Stimulated activated CD8-positive, alpha-beta memory T cell treated with anti-CD3 and anti-CD28 coated beads, Interleukin-7, amount 100 ng/mL, for 1 hour (primary cell): ENCODE measurements at places on chromosomes 11 and 22.

DNA sequence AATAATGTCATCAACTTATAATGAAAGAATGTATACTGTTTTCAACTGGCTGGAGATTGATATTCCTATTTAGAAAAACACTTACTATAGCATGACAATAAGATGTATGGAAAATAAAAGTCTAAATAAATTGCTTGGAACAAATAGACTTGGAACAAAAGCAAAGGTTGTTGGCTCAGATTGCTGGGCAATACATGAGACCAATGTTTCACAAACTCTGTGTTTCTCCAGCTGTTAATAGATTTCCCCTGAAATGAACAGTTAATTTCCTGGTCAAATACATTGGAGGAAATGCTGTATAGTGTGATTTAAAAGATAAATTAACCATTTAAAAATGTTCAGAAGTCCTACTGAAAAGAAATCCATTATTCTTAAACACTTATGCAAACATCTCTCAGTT lies 40.1 kb upstream of the CTSC start:
- DNase-seq, result no peak

DNA sequence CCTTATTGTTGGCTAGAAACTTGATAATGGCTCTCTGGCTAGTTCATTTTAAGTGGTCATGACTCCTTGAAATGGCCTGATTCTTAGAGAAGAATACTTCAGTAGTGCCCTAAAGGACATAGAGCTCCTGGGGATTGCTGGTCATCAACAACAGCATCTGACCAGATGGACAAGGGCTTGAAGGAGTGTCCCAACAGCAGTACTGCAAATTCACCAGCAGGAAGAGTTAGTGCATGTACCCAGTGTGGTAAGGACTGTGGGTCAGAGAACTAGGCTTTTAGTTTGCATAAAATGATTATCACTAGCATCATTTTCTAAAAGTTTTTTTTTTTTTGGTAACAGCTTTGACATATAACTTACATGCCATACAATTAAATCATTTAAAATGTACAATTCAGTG lies 39.5 kb upstream of the CUL5 start:
- no peak for DNase-seq

- DNase-seq, result no peak
These were observed 10.6 kb downstream of the LRRC75B start for GRCh38 chr22:24582056-24582814.

GRCh38 chr11:57834852-57835251 lies 73.2 kb downstream of the CTNND1 start:
- no peak for DNase-seq

GRCh38 chr11:28058333-28058732 lies 49.6 kb downstream of the KIF18A start:
- no peak for DNase-seq

DNA sequence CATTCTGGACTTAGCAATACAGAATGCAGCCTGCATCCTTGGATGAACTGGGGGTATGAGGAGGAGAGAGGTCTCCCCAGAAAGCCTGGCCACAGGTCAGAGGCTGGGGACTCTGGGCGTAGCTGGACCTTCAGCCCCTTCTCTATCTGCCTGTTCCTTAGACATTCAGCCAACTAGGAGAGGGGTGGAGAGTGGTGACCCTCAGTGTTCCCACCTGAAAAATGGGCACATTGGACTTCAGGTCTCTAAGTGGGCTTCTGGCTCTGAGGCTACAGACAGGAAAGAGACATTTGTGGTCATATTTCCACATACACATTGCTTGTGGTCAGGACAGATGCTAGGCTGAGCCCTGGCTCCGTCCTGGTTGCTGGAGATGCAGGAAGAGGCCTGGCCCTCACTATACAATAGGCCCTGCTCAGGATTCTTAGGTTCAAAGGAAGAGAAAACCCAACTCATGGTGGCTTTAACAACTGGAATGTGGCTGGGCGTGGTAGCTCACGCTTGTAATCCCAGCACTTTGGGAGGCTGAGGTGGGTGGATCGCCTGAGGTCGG lies 30.1 kb upstream of the CBX7 start:
- no peak for DNase-seq

DNA sequence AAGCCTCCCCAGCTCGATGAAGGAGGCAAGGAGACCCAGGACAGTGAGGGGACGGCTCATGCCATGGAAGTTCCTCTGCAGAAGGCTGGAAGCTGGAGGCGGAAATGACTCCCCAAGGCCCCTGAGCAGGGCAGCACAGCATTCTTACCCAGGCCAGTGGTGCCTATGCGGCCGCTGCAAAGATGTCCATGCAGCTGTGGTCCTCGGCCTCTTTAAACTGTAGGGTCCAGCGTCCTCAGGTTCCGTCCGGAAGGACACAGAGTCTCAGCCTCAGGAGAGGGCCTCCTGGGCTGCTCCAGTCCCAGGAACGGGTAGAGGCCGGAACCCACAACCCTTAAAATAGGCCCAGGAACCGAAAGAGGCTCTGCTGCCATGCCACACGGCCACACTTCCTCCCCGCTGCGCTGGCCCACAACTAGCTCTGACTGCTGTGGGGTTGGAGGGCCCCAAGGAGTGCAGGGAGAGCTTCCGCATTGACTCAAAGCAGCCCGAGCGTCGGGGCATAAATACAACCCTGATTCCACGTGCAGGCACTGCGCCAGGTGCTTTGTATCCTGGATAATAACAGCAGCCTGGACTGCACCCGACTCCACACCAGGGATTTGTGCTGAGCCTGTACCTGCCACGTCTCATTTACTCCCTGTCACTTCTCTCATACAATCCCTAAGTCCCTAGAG lies 5.5 kb downstream of the KIAA0930 start:
- DNase-seq, result no peak

DNA sequence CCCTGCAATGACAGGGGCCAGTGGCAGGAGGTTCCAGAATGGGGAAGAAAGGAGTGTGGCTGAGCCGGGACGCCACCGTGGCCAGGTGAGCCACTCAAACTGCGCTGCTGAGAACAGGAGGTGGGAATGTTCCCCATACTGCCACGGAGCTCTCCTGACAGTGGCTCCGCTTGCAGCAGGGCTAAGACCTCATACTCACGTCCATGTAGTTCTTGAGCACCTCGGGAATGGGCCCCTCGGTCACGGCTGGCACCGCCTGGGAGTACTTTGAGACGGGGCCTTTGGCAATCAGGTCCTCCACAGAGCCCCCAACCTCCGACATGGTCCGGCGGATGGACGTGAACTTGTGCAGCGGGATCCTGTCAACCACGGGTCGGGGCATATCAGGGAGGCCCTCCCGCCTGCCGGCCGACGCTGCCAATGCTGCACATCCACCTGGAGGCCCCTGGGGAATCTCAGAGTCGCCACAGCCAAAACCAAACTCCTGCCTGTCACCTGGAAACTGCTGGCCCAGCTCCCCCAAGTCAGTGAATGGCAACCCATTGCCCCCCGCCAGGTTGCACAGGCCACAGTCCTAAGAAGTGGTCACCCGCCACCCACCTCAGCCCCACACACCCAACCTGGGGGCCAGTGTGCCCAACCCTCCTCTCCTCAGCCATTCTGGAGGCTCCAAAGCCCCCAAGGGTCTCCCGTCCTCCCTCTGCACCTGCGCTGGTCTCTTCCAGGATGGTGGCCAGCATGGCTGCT lies 2.4 kb downstream of the CTSD start:
- no peak for DNase-seq

GRCh38 chr11:133942577-133942976 lies 14.2 kb downstream of the IGSF9B start:
- no peak for DNase-seq

GRCh38 chr22:19527321-19527721 lies 3.1 kb upstream of the CLDN5 start:
- DNase-seq, result no peak

- no peak for DNase-seq
These were observed 43.6 kb downstream of the MAPK1 start for GRCh38 chr22:21823740-21824444.

DNA sequence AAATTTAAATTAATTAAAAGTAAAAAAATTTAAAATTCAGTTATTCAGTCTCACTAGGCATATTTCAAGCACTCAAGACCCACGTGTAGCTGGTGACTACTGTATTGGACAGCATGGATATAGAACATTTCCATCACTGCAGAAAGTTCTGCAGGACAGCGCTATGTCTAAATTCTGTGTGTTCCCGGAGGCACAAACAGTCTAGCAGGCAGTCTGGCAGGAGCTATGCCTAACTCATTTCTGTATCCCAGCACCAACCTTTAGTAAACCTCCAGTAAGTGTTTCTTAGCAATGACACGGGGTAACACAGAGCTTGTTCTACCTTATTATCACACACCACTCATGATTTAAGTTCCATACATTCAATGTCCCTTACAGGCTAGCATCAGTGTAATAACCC lies 48.5 kb downstream of the FAM168A start:
- no peak for DNase-seq
